Activated CD4-positive, alpha-beta T cell treated with anti-CD3 and anti-CD28 coated beads, Interleukin-2, amount 10 ng/mL, durations not matched to agents 7 days and 5 days (primary cell): ENCODE measurements at places on chromosomes 6 and 20. TPM values are rescaled to one million over a fixed set of nuclear protein-coding genes. Genes with fewer than 3 reads are reported as not detected.

The BMP6 gene
- total RNA-seq: not detected

The SKIC2 gene
- 88.0 TPM for total RNA-seq

The MAVS gene
- 36.4 TPM for total RNA-seq

The STX11 gene
- 13.7 TPM for total RNA-seq

The ENPP3 gene
- total RNA-seq: 0.35 TPM

The BACH2 gene
- 61.6 TPM for total RNA-seq

The RNF5 gene
- 49.7 TPM for total RNA-seq

The PLEKHG1 gene
- 3.6 TPM for total RNA-seq

The ZSWIM3 gene
- 6.2 TPM for total RNA-seq

The MYLK4 gene
- total RNA-seq: 0.69 TPM

The EPB41L2 gene
- 20.2 TPM for total RNA-seq

The PHF3 gene
- 43.8 TPM for total RNA-seq

The SOBP gene
- 0.31 TPM for total RNA-seq

The CCN2 gene
- not detected for total RNA-seq

The PLCG1 gene
- 395 TPM for total RNA-seq

- DNase-seq: peak; percentile 58
These were observed 5.0 kb upstream of the RTF2 start for GRCh38 chr20:56463428-56463827.

DNA sequence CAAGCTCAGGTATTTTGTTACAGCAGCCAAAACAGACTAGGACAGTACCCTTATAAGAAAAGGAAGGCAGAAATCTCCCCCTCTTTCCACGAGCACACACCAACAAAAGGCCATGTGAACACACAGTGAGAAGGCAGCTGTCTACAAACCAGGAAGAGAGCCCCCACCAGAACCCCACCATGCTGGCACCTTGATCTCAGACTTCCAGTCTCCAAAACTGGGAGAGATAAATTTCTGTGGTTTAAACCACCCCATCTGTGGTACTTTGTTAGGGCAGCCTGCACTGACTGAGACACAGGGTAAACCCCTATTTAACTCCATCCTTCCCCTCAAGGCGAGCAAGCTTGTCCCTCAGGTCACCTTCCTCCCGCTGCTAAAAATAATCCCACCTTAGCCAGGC lies 475.8 kb upstream of the JARID2 start:
- DNase-seq: no peak

- DNase-seq: peak; percentile 53
These were observed 305.3 kb downstream of the CLIC5 start for GRCh38 chr6:45710304-45710821.

DNA sequence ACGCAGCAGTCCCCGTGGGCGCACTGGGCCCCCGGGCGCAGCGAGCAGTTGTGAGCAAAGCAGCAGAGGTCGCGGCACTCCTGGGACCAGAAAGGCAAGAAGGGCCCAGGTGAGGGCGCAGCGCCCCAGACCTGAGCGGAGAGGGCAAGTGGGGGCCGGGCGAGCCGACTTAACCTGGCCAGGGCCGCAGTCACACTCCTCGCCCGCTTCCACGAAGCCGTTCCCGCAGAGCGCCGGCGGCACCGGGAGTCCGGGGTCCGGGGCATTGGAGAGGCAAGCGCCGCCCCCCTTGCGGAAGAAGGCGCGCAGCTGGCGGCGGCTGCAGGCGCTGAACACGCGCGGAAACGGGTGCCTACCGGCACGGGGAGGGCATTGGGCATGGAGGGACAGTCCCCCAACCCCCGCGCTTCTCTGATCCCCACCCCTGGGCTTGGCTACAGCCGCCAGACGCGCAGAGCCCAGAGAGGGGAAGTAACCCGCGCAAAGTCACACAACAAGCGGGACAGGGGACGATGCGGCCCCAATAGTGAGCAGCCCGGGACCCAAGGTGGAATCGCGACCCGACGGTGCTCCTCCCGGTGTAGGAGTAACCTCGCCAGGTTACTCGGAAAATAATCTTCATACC lies 9.2 kb downstream of the ADAM33 start:
- no peak for DNase-seq

- DNase-seq: no peak
These were observed 12.1 kb upstream of the RAMACL start for GRCh38 chr6:166598441-166599138.

- DNase-seq: no peak
These were observed 280.6 kb downstream of the FARS2 start for GRCh38 chr6:5541751-5542432.

DNA sequence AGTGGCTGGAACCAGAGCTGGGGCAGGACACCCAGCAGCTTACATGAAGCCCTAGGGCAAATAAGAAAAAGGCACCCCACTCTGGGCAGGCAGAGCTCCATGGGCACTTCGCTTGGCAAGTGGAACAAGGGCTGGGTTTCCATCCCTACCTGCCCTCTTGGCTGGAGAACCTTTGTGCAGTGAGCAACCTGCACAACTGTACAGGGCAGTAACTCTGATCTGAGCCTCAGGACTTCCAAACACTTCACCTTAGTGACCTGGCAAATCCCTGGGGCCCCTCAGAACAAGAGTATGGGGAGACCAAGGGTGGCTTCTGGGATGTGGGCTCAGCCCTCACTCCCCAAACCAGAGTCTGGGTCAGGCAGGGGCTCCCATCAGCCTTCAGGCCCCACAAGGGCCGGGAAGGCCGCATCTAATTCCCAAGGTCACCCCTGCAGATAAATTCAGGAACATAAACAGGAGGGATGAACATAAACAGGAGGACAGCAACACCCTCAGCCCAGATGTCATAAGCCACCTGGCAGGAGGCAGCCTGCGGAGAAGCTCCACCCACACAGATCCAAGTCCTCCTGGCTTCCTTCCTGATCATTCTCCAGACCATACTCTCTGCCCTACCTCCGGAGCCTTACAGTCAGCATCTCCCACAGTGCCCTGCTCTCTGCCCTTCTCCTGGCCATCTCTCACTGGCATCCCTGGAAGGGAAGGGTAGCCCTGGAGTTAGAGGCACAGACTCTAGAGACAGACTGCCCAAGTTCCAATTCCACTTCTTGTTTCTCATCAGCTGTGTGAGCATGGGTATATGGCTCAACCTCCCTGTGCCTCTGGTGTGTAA lies 37.5 kb downstream of the HNF4A start:
- DNase-seq: no peak

GRCh38 chr20:19056909-19057308 lies 155.5 kb upstream of the SLC24A3 start:
- peak; percentile 17 for DNase-seq

- DNase-seq: no peak
These were observed 451.6 kb downstream of the UTRN start for GRCh38 chr6:144736763-144737162.

GRCh38 chr6:148779142-148779562 lies 32.3 kb downstream of the UST start:
- no peak for DNase-seq

DNA sequence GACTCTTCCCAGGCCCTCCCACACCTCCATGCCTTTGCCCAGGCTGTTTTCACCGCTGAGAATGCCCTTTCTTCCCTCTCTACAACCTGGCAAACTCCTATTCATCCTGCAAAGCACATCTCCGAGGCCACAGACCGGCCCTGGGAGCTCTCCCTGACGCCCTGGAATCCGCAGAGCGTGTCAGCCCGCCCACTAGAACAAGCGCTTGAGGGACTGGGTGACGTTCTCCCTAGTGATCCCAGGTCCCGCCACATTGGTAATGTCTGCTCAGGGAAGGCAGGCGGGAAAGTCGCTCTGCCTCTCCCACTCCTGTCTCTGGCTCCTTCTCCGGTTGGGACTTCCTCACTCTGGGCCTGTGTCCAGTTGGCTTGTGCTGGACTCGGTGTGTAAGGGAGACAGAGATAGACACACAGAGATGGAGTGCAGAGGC lies 61.6 kb downstream of the SRC start:
- no peak for DNase-seq

- no peak for DNase-seq
These were observed 97.4 kb downstream of the PLCB4 start for GRCh38 chr20:9166153-9166780.

GRCh38 chr20:12061466-12061865 lies 143.8 kb downstream of the BTBD3 start:
- DNase-seq: no peak

- DNase-seq: no peak
These were observed 554.8 kb downstream of the DHX35 start for GRCh38 chr20:39516964-39517363.

GRCh38 chr6:2162079-2162445 lies 83.3 kb downstream of the GMDS start:
- no peak for DNase-seq

- DNase-seq: peak; percentile 71
These were observed 86.4 kb upstream of the CLDN20 start for GRCh38 chr6:155177363-155177961.

GRCh38 chr6:110655821-110656220 lies 159.4 kb downstream of the CDK19 start:
- no peak for DNase-seq

DNA sequence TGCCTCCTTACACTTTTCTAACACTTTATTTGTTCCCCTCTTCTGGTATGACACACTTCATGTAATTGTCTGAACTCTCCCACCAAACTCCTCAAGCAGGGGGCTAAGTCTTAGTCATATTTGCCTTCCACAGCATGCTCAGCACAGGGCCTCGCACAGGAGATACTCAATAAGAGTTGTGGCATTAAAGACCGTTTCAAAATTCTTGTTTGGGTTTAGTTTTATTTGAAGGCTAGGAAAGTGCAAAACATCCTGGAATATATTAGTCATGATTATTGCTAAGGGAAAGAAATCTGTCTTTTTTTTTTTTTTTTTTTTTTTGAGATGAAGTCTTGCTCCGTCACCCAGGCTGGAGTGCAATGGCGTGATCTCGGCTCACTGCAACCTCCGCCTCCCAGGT lies 137.6 kb upstream of the ECI2 start:
- no peak for DNase-seq

GRCh38 chr6:54093326-54093948 lies 17.8 kb upstream of the MLIP start:
- DNase-seq: no peak

DNA sequence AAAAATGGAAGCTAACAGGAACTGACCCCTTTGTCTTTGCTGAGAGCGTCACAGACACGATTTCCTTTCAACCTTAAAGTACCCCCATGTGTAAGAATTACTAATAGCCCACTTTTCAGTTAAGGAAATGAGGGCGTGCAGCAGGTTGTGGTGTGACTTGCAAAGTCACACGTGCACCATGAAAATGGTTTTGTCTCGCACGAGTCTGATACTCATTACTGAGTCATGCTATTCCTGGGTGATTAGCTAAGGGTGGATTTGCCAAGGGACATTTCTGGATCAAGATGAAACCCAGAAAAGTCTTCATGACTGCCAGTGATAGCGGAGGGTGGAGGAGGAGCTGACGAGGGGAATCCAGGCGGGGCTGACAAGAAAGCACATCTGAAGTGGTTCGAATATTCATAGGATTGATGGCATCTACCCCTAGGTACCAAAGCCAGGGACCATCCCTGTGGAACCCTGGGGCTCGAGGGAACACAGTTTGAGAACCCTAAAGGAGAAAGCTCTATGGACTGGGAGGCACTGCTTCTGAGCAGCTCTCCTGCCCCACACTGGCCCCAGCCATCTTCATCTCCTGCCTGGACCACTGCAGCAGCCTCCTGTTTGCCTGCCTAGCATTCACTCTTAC lies 12.1 kb upstream of the NFATC2 start:
- no peak for DNase-seq

DNA sequence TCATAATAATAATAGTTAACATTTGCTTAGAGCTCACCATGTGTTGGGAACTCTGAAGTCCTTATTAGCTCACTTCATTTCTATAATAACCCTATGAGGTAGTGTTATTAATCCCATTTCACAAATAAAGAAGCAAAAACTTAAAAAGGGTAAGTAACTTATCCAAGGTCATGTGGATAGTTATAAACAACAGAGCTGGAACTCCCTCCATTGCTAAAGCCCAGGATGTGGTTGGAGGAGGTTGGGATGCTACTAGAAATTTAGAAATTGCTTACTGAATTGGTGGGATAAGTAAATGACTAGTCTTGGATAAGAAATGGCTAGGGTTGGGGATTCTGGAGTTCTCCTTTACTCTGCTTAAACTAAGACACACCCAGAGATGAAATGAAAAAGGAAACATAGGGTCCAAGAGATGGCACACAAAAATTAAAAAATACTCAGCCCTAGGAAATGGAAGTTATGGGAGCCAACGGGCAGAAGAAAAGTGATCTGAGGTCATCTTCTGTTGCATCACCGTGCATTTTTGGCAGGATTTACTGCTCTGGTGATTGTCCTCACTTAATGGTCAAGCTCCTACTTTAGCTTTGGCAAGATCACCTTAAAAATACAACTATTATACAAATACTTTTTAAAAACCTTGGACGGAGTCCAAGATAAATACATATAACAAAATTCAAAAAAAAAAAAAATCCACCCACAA lies 7.7 kb upstream of the CLIC5 start:
- no peak for DNase-seq

GRCh38 chr6:63245909-63246308 lies 34.6 kb downstream of the FKBP1C start:
- no peak for DNase-seq

DNA sequence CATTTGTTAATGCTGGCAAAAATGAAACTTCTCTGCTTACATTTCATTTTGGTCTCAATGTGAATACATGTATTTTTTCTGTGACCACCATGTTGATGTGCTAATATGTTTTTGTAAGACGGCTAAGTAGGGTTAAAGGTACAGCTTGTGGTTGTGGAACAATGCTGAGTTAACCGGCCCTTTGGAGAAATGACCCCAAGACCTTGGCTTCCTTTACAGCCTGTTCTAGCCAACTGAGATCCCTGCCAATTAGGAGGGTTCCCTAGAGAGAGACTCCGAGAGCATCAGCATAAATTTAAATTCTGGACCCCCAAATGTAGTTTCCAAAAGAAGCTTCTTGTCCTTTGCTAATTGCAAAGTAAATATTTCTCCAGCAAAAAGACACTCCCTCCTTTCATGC lies 44.4 kb downstream of the RSPO3 start:
- no peak for DNase-seq

DNA sequence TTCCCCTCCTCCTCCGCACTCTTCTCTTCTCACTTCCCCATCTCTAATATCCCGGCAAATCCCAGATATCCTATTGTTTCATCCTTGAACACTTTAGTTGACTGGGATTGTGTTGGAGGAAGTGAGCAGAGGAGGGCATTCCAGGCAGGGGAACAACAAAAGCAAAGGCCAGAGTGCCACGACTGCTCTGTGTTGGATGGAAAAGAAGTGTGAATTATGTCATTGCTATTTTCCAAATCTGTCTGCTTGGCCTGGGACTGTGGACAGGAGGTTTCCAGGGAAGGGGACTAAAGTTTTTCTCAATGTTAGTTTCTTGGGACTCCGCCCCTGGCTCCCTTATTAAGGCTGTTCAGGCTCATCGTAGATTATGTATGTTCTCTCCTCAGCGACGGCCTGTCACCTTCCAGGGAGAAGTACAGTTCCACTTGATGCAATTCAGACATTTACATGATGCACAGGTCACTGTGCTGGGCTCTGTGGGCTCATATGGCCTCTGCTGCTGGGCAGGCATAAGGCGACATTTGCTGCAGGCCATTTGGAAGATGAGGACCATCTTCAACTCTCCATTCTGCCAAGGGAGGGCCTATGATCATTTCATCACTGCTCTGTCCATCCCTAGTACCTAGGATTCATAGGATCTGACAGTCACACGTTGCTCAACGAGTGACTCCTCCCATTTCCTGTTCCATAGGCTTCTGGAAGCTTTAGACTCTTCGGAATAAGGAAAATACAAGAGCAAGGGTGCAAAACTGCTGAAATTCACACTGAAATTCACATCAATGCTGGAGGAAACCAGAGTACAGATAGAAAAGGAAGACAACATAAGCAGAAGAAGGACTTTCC lies 99.1 kb upstream of the KCNK16 start:
- no peak for DNase-seq

- DNase-seq: no peak
These were observed 7.2 kb upstream of the VWA7 start for GRCh38 chr6:31784098-31784925.
